ENCODE measurements at places on chromosomes 5 and 9. TPM values are rescaled to one million over a fixed set of nuclear protein-coding genes. Genes with fewer than 3 reads are reported as not detected.

Gene PTPRD
- not detected for polyA plus RNA-seq

Gene IFNA7
- not detected for polyA plus RNA-seq

DNA sequence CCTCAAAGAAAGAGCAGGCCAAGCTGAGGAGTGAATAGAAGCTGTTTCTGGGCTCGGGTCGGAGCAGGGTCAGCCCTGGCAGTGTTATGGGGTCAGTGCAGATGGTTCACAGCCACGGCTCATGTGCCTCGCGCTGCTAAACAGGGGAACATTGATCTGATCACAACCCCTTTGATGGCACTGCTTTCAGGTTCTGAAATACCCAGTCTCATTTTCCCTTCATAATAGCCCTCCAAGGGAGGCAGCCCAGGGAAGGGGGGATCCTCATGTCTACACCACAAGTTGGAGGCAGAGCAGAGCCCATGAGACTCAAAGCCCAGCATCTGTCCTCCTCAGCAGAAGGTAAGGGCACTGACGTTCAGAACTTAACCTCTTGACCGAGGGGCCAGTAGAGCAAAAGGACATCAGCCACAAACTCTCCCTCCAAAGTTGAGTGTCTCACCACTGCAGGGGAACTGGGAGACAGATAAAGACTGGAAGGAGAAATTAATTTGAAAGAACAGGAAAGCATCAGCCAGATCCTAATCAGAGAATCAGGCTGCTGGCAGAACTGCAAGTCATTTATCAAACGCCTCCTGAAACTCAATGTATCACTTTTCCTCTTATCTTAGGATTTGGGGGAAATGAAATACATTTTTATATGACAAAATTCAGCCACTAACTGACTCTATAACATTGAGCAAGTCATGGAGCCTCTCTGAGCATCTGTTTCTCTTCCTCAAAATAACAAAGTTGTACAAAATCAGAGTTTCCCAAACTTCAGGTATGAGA, 110.6 kb downstream of the SH3TC2 start:
- no peaks in the 10 kb centered on the region for H3K4me1 ChIP-seq
- no peaks in the 10 kb centered on the region for H3K36me3 ChIP-seq
- DNase-seq: no peak
- no peak overlapping the region for H3K4me3 ChIP-seq
- H3K27ac ChIP-seq: no peak overlapping the region

GRCh38 chr9:132003319-132003704, 76.4 kb downstream of the MED27 start:
- no peak overlapping the region for H3K4me3 ChIP-seq
- peaks cover 10% of the 10 kb centered on the region for H3K36me3 ChIP-seq
- H3K4me1 ChIP-seq: peaks cover 43% of the 10 kb centered on the region
- no peak for DNase-seq
- no peak overlapping the region for H3K27ac ChIP-seq

GRCh38 chr9:68640421-68641089, 64.5 kb upstream of the PIP5K1B start:
- H3K27ac ChIP-seq: no peak overlapping the region
- no peaks in the 10 kb centered on the region for H3K36me3 ChIP-seq

DNA sequence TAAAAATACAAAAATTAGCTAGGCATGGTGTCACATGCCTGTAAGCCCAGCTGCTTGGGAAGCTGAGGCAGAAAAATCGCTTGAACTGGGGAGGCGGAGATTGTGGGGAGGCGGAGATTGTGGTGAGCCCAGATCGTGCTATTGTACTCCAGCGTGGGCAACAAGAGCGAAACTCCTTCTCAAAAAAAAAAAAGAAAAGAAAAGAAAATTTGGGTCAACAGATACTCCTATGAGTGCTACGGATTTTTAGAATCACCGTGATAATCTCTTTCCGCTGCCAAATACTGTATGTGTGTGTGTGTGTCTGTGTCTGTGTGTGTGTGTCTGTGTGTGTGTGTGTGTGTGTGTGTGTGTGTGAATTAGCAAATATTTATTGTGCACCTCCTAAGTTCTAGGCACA, 64.4 kb downstream of the ARRDC3 start:
- peak overlapping the region; percentile 23 for H3K4me3 ChIP-seq
- peaks cover 16% of the 10 kb centered on the region for H3K4me1 ChIP-seq
- H3K36me3 ChIP-seq: no peaks in the 10 kb centered on the region
- H3K27me3 ChIP-seq: no peaks in the 10 kb centered on the region
- DNase-seq: no peak
- peak overlapping the region; percentile 65 for H3K27ac ChIP-seq

- DNase-seq: no peak
- no peaks in the 10 kb centered on the region for H3K27me3 ChIP-seq
- H3K36me3 ChIP-seq: no peaks in the 10 kb centered on the region
- H3K4me3 ChIP-seq: peak overlapping the region; percentile 67
- peaks cover 61% of the 10 kb centered on the region for H3K4me1 ChIP-seq
Observed at GRCh38 chr9:86279839-86280238, 2.5 kb downstream of the ISCA1 start.

DNA sequence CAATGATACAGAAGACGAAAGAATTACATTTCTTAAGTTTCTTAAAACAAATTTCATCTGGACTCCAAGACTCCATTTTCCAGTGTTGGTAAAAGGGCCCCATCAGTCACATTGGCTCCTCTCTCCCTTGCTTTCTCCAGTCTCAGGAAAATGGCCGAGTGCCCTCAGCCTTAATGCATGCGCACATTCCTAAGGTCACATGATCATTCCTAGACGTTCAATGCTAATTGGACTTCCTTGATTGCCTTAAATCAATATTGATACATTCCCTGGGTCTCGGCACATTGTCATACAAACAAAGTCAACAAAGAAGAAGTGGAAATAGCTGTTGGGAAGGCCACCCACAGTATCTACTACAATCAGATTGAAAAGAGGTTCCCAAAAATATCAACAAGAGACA, 413.6 kb upstream of the GRAMD2B start:
- H3K4me3 ChIP-seq: no peak overlapping the region
- no peaks in the 10 kb centered on the region for H3K4me1 ChIP-seq
- no peak for DNase-seq
- H3K27me3 ChIP-seq: no peaks in the 10 kb centered on the region

GRCh38 chr5:179314606-179315355, 30.5 kb downstream of the ADAMTS2 start:
- no peaks in the 10 kb centered on the region for H3K4me1 ChIP-seq
- H3K36me3 ChIP-seq: no peaks in the 10 kb centered on the region
- peaks cover 6% of the 10 kb centered on the region for H3K27me3 ChIP-seq
- H3K27ac ChIP-seq: no peak overlapping the region
- no peak overlapping the region for H3K4me3 ChIP-seq
- no peak for DNase-seq

DNA sequence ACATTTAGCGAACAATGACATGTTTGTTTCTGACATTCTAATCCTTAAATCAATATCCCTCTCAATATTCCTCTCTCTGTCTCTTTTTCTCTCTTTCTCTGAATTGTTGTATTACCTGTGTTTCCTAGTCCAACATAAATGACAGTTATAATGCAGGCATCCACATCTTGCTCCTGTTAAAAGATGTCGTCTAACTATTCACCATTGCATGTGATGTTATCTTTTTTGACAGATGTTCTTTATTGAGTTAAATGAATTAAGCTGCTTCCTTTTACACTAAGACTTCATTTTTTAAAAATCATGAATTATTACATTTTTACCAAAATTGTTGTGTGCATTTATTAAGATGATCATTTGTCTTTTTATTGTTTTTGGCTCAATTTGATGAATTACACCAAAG, 527.5 kb downstream of the PRR16 start:
- no peak for DNase-seq
- H3K27me3 ChIP-seq: no peaks in the 10 kb centered on the region
- H3K36me3 ChIP-seq: no peaks in the 10 kb centered on the region
- no peak overlapping the region for H3K27ac ChIP-seq
- no peak overlapping the region for H3K4me3 ChIP-seq

DNA sequence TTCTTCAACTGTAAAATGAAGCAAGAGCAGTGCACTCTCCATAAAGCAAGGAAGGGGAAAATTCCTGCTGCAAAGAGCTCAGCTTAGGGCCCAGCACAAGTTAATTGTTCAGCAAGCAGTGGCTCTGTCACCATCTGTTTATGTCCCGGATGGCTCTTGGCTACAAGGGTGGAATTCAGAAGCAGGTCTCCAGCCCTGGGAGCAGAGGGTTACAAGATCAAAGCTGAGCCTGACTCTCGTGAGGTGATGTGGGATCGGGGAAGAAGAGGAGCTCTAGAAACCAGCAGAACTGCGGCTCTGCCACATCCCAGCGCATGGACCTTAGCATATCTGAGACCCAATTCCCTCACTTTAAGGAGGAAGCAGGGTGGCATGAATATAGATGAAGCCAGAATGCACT, 25.2 kb upstream of the OLFM1 start:
- no peaks in the 10 kb centered on the region for H3K4me1 ChIP-seq
- no peak for DNase-seq
- H3K27ac ChIP-seq: no peak overlapping the region
- H3K4me3 ChIP-seq: no peak overlapping the region

DNA sequence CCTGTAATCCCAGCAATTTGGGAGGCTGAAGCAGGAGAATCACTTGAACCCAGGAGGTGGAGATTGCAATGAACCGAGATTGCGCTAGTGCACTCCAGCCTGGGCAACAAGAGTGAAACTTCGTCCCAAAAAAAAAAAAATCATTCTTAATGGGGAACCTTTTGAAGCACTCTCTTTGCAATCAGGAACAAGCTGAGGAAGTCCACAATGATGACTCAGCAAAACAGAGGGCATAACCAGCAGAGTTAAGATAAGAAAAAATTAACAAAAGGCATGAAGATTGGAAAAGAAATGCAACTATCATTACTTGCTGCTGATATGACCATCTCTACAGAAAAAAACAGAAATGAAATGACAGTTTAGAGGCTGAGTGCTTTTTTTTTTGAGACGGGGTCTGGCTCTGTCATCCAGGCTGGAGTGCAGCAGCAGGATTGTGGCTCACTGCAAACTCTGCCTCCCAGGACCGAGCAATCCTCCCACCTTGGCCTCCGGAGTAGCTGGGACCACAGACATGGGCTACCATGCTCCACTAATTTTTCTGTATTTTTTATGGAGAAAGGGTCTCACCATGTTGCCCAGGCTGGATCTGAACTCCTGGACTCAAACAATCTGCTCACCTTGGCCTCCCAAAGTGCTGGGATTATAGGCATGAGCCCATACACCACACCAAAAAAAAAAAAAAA, 88.0 kb downstream of the FNBP1 start:
- DNase-seq: no peak
- no peaks in the 10 kb centered on the region for H3K27me3 ChIP-seq
- peaks cover 89% of the 10 kb centered on the region for H3K36me3 ChIP-seq
- H3K4me1 ChIP-seq: peaks cover 40% of the 10 kb centered on the region
